ENCODE measurements at places on chromosomes 1 and 21.

GRCh38 chr21:44795342-44795741 is 6.3 kb downstream of the UBE2G2 start:
- no peak for DNase-seq

DNA sequence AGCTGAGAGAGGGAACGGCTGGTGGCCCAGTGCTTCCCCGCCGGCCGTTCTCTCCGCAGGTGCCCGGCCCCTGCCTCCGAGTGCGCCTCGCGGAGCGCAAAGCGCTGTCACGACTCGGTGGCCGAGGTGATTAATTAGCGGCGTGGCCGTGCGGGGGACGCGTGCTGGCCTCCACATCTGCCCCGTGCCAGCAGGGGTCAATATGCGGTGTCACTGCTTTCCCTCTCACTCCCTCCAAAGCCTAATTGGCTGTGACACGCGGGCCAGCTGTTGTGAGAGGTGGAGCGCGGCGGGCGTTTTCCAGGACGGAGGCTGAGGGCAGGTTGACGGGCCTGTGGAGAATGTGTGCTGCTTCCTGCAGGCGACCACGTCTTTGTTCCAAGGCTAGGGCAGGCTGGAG is 239.0 kb downstream of the LMX1A start:
- no peak for DNase-seq

DNA sequence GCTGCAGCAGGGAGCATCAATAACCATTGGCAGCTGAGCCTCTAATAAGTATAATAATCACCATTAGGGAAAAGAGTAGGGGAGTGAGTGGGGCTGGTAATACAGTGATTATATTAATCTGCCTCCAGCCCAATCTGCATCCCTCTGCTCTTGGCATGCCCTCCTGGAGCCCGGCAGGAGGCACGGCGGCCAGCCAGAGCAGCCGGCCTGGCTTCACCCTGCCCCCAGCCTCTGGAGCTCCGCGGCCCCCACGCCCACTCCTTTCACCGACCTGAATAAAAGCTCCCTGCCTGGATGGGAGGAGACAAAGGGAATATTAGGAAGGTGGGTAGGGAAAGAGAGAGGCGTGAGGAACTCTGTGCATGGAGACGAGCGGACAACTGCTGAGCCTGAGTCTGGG is 28.3 kb downstream of the OPTC start:
- no peak for DNase-seq

DNA sequence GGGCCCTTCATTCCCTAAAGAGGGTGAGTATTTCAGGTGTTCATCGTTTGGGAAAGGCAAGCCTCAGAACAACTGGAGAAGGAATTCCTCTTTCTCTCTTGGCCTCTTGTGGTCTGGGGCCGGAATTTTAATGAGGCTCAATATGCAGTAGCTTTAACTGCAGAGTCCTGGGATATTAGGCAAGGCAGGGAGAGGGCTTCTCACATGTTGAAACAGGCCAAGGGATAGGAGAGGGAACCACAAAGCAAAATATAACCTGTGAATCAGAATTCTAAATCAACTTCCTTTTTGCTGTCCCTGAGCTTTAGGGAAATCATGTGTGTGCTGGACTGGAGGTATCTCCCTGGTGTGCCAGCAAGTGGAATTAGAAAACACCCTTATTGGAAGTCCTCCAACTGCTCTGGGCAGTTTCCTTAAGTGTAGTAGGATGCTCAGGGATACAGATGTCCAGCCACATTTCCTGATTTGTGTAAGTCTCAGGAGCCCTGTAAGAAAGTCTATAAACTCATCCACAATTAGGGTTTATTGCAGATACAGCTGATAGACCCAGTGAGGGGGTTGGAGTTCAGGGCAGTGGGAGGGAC is 215.8 kb upstream of the ZRANB2 start:
- DNase-seq = no peak
